ENCODE measurements at places on chromosomes 3 and 15.
A peak's percentile ranks its signal among the peaks of the same experiment; 100 is the strongest.

GRCh38 chr15:61684749-61685467 is 375.3 kb downstream of the VPS13C start:
- no peak for DNase-seq

GRCh38 chr3:107954845-107955244 is 136.0 kb downstream of the CD47 start:
- no peak for DNase-seq

GRCh38 chr15:73572296-73572695 is 60.9 kb downstream of the NPTN start:
- DNase-seq: no peak

GRCh38 chr3:37604336-37604833 is 257.3 kb upstream of the CTDSPL start:
- no peak for DNase-seq

DNA sequence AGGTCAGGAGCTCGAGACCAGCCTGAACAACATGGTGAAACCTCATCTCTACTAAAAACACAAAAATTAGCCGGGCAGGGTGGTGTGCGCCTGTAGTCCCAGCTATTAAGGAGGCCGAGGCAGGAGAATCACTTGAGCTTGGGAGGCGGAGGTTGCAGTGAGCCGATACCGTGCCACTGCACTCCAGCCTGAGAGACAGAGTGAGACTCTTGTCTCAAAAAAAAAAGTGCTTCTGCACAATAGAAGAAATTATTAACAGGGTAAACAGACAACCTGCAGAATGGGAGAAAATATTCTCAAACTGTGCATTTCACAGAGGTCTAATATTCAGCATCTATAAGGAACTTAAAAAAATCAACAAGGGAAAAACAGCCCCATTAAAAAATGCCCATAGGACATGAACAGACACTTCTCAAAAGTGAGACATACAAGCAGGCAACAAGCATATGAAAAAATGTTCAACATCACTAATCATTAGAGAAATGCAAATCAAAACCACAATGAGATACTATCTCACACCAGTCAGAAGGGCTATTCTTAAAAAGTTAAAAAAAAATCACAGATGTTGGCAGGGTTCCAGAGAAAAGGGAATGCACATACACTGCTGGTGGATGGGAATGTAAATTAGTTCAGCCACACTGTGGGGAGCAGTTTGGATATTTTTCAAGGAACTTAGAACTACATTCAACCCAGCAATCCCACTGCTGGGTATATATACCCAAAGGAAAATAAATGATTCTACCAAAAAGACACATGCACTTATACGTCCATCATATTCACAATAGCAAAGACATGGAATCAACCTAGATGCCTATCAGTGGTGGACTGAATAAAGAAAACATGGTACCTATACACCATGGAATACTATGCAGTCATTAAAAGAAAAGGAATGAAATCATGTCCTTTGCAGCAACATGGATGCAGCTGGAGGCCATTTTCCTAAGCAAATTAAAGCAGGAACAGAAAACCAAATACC is 75.5 kb downstream of the MSL2 start:
- no peak for DNase-seq

GRCh38 chr15:44468709-44469385 is 41.4 kb downstream of the CTDSPL2 start:
- no peak for DNase-seq

- DNase-seq: no peak
Observed at GRCh38 chr3:79003994-79004393, 763.8 kb downstream of the ROBO1 start.

DNA sequence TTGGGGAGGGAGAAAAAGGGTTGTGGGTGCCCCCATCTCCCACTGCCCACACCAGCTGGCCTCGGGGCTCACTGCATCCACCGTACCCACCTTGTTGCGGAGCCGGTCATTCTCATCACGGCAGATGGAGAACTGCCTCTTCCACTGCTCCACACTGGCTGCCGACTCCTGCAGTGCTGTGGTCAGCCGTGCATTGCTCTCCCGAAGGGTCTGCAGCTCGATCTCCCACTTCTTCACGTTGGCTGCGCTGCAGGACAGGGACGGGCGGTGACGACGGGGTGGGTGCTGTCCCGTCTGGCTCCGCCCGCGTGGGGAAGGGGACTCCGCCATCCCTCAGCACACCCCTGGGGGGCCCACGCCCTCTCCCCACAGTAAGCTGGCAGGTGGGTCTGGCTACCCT is 45.1 kb downstream of the WHAMM start:
- DNase-seq: no peak

- DNase-seq: no peak
Observed at GRCh38 chr3:13514639-13515435, 34.1 kb upstream of the FBLN2 start.

- no peak for DNase-seq
Observed at GRCh38 chr3:197505796-197506548, 49.8 kb downstream of the BDH1 start.

DNA sequence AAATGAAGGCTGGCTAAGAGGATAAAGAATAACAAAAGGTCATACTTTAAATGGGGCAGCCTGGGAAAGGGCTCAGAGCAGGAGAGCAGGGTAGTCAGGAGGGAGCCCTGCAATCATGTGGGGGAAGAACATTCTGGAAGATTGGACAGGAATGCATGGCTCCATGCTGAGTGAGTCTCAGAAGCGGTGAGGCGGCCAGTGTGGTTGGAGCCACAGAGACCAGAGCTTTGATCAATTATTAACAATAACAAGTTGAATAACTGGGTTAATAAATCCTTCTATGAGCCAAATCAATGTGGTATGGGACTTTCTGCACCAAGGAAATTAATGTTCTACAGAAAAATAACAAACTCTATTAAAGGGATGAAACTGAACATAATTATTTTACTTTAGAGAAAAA is 57.9 kb upstream of the DCUN1D1 start:
- no peak for DNase-seq

- DNase-seq: no peak
Observed at GRCh38 chr3:71393745-71394144, 189.8 kb downstream of the FOXP1 start.

DNA sequence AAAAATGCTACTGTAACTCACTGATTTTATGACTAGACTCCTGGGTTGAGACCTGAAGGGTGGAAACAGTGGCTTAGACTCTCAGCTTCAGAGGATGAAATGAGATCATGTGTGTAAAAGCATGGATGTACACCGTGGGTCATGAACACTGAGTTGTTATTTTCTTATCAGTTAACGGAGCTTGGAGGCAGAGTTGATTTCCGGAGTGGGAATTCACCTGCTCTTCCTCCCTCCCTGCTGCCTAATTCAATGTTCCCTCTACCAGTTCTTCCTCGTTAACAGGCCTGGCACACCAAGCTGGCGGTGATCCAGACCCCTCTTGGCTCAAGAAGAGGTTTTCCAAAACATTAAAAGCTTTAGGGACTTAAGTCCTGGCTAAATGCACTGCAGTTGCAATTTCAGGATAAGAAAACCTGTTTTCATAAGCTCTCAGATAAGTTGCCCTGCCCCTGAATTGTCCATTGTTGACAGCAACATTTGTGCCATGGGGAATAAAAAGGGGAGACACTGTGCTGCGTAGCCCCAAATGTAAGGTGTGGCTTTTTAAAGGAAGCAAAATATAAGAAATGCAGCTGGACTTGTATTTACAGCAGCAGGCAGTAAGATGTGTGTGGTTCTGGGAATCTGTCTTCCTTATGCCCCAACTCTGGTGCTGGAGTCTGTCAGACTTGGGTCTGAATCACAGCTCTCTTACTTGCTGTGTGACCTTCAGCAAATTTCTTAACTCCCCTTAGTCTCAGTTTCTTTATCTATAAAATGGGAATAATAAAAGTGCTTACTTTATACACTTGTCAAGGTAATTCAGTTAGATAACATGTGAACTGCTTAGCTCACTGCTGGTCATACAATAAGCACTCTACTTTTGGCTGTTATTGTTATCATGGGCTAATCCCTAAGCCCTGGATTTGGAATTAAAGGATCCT is 9.9 kb downstream of the PDIA5 start:
- no peak for DNase-seq

- no peak for DNase-seq
Observed at GRCh38 chr15:85559530-85559929, 179.1 kb downstream of the AKAP13 start.

- DNase-seq: no peak
Observed at GRCh38 chr3:125077864-125078263, 22.1 kb upstream of the HEG1 start.

DNA sequence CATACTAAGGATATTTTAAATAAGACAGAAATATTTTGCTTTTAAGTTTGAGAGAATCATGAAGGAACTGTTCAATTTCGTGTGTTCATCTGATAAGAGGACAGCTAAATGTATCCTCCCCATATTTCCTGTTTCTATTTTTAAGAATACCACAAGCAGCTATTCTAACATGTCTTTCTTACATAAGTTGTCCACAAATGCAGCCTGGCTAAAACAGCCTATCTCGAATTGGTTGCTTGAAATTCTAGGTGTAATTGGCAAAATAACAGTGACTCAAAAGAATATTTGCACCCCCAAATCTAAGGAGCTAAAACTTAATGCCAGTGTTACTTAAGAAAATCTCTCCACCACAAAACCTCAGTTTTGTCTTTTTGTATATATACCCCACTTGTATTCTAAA is 35.0 kb downstream of the BTLA start:
- no peak for DNase-seq

DNA sequence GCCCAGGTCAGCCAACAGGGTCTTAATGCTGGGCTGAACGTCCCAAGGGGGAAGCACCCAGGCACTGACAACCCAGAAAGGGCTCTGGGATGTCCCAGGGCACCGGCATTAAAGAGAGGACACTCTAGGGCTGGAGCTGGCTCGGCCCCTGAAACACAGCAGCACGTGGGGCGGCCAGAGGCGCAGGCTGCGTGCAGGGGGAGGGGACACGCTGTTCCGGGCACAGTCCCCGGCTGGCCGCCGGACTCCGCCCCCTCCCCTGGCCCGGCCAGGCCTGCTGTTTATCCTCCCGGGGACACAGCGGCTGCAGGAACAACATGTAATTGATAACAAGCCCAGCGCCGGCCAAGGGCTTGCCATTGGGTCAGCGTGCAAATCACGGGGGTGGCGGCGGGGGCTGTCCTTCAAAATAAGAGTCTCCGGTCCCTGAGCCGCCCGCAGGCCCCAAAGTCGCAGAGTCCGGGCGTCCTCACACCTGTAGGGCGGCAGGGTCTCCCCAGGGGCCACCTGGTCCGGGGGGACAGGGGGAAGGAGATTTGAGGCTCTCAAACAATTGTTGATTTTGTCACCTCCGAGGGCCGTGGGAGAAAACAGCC is 1.3 kb downstream of the KLF15 start:
- DNase-seq: peak; percentile 84

- no peak for DNase-seq
Observed at GRCh38 chr15:85179700-85180099, 198.0 kb downstream of the PDE8A start.

DNA sequence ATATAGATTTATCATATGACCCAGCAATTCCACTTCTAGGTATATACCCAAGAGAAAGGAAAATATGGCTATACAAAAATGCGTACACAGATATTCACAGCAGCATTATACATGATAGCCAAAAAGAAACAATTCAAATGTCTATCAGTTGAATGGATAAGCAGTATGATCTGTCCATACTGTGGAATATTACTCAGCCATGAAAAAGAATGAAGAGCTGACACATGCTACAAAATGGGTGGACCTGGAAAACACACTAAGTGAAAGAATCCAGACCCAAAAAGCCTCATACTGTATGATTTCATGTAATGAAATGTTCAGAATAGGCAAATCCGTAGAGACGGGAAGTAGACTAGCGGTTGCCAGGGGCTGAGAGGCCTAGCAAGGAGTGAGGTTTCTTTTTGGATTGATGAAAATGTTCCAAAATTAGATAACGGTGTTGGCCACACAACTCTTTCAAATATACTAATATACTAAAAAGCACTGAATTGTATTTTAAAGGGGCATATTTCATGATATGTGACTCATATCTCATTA is 33.4 kb downstream of the FGD5 start:
- no peak for DNase-seq

DNA sequence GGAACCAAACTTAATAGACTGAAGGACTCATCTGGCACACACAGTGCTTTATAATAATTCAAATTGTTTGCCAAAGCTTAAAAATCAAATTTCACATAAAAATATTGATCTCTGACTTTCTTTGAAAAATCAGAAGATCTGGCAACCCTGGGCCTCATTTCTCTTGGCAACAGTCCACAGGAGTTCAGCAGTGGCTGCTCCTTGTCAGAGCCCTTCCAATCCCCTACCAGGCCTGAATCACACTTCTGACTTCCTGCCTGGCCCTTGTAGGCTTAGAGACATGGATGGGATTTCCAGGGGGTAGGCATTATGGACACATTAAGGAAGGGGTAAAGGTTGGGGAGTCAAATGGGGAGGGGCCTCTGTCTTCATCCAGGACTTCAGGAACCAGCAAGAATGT is 55.5 kb downstream of the PLS1 start:
- no peak for DNase-seq

DNA sequence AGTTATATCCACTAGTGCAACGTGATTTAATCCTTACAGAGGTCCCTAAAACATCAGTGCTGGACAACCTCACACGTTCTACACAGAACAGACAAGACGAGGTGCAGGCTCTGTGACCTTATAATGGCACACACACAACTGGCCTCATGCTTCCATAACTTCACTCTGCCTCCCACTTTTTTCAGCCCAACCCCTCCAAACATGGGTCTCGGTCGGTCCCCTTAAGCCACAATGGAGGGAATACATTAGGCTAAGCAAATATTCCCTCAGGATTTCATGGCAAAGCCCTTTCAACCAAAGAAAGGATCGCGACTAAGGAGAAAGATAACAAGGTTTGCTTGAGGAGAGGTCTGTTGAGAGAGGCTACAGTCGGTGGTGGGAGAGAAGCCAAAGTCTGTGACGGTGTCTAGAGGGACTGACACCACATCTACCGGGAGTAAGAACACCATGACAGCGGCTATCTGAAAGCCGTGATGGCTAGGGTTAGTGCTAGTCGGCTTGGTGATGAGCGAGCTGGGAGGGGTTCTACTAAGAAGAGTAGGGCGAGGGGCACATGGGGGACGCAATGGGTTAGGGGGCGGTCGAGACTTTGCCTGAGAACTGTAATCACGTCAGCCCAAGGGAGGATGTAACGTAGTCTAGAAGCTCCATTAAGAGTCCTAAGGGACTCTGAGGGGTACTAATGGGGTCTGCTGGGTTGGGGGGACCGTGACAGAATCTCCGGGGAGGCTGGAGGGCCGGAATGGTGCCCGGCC is 1.0 kb downstream of the MYO9A start:
- no peak for DNase-seq

GRCh38 chr3:31531452-31531991 is 1.2 kb upstream of the STT3B start:
- DNase-seq: no peak

- no peak for DNase-seq
Observed at GRCh38 chr3:25665315-25666280, 891 bp upstream of the TOP2B start.

DNA sequence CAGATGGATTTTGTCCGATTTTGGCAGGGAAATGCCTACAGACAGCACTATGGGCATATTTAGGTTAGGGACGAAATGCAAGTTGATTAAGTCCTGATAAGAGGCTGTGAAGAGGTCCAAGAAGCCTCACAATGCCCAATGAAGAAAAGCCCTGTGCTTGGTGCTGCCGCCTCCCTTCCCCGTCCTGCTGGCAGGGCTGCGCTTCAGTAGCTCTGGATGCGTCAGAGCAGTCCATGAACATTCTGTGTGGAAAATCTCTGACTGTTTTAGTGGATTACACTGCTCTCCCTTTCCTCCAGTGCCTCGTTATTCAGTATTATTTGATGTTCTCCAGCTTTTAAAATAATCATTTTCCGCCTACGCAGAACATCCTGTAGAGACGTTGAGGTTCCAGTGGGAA is 39.6 kb downstream of the MLH1 start:
- no peak for DNase-seq

GRCh38 chr15:40513609-40514008 is 42.8 kb downstream of the CHST14 start:
- no peak for DNase-seq

All from nephron progenitor cell (in vitro differentiated cells).